ENCODE measurements at places on chromosomes 12 and 14.

DNA sequence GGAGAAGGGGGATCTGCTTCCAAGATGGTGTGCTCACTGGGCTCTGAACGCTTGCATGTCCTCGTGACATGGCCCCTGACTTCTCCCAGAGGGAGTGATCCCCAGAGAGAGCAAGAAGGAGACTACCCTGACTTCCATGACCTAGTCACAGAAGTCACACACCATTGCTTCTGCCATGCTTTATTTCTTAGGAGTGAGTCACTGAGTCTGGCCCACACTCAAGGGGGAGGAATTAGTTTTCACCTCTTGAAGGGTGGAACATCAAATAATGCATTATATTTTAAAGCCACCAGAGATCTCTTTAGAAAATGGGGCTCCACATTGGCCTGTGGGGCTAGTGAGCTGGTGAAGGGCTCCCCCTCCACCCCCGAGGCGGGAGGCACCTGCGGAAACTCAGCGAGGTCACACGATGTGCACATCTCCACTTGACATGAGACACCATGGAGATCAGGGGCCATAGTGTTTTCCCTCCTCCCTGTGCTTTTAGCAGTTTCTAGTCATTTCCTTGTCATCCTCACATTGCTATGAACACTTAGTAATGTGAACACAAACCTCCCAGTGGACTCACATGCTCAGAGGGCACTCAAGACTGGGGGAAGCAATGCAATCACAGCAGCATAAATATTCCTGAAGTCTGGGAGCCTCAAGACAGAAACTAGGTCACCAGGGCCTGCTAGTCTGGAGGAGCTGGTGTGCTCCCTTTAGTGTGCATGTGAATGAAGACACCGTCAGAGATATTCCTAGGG is 87.4 kb upstream of the FZD10 start:
- DNase-seq = no peak

DNA sequence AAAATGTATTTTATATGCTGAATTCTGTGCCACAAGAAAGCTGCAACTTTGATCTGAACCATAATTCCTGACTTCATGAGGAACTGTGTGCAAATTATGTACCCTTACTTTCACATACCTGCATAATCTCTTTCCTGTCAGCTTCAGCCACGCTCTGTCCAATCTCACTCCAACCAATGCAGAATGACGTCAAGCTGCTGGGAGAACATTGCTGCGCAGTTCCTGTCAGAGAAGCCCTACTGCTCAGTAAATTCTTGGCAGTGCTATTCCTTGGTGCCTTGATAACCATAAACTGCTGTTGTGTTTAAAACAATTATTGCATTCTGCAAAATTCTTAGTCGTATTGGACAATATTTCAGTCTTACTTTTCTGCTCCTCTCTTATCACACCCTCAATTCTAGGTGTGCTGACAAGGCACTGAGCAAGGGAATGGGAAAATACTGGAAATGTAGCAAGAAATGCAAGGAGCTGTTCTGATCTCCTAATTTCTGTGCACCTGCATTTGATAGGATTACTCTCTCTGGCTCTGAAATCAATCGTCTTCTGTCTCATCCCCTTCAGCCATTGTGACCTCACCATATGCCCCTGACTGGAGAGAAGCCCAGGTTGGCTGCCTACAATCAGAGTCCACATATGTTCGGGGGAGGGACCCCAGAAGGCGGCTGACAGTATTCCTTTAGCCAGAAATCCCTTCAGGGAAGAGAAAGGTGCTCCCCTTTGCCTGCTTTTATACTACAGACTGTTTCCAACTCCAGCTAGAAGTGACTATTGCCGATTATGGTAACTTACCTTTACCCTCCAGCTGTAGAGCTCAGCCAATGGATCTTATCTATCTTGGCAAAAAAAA is 274.9 kb upstream of the NOVA1 start:
- DNase-seq = no peak

DNA sequence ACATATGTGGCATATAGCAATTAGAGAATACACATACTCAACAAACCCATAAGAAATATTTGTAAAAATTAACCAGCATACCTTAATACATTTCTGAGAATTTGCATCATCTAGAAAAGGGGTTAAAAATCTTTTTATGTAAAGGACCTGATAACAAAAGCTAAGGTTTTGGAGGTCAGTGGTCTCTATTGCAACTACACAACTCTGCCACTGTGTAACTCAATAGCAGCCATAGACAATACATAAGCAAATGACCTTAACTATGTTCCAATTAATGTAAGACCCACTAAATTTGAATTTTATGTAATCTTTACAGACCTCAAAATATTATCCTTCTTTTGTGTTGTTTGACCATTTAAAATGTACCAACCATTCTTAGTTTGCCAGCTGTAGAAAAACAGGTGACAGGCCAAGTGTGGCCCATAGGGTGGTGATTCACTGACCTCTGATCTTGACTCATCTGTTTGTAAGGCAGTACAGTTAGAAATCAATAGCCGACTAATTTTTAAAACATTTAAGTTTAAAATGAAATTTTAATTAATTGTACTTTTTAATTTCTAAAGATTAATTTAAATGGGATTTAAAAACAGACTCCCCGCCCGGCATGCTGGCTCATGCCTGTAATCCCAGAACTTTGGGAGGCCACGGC is 7.4 kb upstream of the EPS8 start:
- DNase-seq = peak; percentile 67

DNA sequence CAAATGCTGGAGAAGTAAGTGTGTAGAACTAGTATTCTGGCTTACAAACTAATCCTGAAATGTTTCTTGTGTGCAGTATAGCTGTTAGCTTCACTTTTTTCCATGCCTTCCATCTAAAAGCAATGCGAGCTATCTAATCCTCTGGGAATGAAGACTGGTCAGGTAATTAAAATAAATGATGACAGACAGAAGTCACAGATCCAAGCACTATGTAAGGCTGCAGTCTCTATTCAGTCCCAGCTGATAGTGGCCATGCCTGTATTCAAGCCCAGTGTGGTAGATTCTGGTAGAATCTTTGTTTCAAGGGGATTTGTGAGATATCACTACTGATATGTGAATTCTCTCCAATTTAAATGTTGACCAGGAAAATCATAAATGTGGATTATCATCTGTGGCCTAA is 637.2 kb downstream of the TMTC2 start:
- no peak for DNase-seq

DNA sequence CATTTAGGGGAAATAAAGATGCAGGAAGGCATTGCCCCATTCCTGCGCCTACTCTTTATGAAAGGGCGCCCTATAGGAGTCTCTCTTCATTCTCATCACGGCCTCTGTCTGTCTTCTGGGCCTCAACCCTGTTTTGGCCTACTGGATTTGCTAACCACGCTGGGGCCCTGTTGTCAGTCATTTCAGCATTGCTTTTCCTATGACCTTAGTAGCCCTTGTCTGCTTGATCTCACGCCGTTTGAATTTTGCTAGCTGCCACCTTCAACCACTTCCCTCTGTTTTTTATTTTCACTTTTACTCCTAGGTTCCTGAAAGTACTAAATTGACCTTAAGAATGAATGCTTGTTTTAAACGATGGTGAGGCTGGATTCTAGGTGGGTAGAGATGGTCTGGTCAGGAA is 139.0 kb downstream of the SYNE2 start:
- no peak for DNase-seq

DNA sequence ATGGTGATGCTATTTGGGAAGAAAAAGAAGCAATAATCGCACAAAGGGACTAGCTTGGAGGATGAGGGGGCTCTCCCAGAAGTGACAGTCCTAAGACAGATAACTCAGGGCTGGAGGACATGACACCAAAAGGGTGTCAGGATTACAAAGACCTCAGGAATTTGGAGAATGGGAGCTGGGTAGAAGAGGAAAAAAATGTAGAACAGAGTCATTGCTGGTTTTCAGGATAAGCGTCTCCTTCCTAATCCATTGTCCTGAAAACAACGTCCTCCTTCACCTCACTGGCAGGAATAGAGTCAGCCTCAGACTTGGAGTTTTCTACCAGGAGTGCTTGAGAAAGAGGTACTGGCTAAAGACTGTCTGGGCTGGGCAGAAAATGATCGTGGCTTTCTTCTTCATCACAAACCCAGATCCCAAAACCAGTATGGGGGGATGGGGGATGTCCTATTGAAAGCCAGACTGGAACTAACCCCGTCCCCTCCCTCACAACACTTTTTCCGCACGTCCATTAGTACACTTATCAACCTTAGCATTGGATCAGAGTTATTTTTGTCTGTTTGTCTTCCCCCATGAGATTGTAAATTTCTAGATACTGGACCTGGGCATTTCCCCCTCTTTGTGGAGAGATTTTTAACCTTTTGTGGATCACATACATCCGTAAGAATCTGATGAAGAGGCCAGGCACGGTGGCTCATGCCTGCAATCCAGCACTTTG is 14.3 kb downstream of the B4GALNT3 start:
- peak; percentile 26 for DNase-seq

DNA sequence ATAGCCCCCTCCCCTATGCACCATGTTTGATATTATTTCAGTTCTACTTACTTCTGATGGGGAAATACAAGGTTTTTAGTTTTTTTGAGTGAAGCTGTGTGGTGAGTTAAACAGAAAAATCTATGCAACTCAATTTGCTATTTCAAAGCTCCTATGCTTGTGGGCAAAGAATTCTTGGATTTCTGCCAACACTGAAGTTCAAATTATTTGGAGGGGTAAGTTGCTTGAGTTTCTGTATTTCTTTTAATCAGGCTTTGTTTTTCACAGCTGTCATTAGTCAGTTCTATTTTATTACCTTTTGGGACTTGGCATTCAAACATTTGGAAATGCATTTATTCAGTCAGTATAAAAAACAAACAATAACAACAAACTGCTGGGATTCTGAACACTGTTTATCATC is 407.5 kb upstream of the MGAT4C start:
- no peak for DNase-seq

- DNase-seq = no peak
Measured at GRCh38 chr14:68690089-68690958, 102.5 kb downstream of the ZFP36L1 start.

- no peak for DNase-seq
Measured at GRCh38 chr14:77143071-77143470, 1.5 kb upstream of the ZDHHC22 start.

GRCh38 chr12:26723379-26724308 is 109.3 kb downstream of the ITPR2 start:
- peak; percentile 28 for DNase-seq

DNA sequence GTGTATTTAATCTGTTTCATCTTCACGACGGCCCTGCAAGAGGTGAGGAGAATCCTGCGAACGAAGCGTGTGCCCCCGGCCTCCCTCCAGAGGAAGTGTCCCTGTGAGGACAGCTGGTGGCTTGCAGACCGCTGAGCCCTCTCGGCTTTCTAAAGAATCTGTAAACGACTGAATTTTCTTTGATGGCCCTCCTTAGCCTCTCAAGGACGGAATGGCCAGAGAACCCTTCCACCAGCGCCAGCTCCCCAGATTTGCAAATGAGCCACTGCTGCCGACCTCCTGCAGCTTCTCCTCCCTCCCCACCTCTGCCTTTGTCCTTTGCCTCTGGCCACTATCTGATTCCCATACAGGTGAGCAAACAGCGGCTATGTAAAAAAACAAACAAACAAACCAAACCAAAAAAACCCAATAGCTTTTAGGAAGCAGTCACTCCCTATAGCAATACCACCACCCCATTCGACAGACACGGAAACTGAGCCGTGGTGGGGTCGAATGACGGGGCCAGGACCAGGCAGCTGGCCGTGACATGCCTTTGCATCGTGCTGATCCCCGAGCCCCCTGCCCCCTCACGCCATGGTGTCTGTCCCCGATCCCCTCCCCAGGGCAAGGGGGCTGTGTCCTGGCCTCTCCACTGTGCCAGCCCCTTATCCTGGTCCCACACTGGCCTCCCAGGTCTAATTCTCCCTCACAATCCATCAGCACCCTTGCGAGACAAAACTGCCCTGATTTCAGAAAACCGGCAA is 23.6 kb downstream of the RFLNA start:
- DNase-seq = no peak

DNA sequence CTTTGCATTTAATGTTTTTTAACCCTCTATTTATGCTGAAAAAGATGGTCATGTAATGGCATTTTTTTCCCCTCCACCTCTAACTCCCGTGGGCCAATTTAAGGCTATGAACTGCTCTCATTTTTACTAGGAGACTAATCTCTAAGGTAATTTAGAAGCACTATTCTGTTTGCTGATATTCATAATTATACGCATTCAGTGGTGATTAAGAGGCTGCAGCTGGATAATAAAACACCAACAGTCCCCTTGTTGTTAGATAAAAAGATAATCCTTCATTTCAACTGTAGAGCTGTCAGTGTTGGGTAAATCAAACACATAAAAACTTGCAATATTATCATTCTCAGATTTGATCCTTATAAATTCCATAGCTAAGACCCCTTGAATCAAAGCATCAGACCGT is 8.9 kb downstream of the MYO1H start:
- DNase-seq = no peak

- no peak for DNase-seq
Measured at GRCh38 chr12:132105467-132105866, 38.7 kb downstream of the DDX51 start.

GRCh38 chr12:110234755-110235154 is 46.3 kb upstream of the ATP2A2 start:
- no peak for DNase-seq

- no peak for DNase-seq
Measured at GRCh38 chr12:105882404-105882803, 256.4 kb downstream of the NUAK1 start.

DNA sequence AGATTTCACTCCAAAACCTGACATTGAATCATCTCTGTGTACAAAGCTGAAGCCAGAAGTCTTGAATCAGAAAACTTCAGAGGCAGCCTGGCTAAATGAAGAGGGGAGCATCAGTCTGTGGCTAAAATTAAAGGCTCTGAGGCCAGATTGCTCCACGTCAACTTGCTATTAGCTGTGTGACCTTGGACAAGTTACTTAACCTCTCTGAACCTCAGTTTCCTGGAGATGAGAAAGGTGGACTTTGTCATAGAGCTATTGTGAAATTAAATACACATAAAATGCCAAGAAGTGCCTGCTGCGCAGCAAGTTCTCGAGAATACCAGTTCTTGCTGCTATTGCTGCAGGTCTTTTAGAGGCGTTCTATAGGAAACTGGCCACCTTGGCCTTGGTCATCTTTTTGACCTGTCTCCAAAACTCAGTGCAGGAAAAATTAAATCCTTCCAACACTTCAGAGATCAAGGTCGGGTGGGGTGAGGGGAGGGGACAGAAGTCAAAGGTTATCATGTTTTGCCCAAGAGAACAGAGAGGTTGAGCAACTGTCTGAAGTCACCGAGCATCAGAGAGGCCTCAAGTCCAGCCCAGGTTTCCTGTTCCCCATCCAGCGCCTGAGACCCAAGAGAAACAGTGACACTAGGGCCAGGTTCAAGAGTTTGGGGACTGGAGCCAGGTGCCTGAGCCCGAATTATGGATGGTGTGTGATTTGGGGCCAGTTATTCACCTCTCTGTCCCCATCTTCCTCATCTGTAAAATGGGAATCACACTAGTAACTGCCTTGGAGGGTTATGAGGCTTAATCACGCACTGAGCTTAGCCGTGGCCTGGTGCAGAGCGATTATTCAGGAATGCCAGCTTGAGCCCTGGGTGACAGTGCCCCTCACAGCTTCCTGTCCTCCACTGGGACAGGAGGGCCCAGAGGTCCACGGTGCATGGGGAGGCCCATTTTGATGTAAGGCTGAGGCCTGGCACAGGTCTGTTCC is 1.1 kb downstream of the SERPINA1 start:
- DNase-seq = no peak

GRCh38 chr12:109666068-109666467 is 47.6 kb upstream of the FAM222A start:
- DNase-seq = no peak
